ENCODE measurements at places on chromosomes 4 and X. TPM values are rescaled to one million over a fixed set of nuclear protein-coding genes. Genes with fewer than 3 reads are reported as not detected.
A peak's percentile ranks its signal among the peaks of the same experiment; 100 is the strongest.

KIF4A gene
- total RNA-seq, result 1.4 TPM

GAB3 gene
- total RNA-seq, result 16.0 TPM

DRD5 gene
- not detected for total RNA-seq

- no peak for DNase-seq
Measured at GRCh38 chr4:81905971-81906370, 434.3 kb upstream of the RASGEF1B start.

- peak; percentile 4 for DNase-seq
Measured at GRCh38 chr4:8835521-8836365, 35.9 kb downstream of the HMX1 start.

DNA sequence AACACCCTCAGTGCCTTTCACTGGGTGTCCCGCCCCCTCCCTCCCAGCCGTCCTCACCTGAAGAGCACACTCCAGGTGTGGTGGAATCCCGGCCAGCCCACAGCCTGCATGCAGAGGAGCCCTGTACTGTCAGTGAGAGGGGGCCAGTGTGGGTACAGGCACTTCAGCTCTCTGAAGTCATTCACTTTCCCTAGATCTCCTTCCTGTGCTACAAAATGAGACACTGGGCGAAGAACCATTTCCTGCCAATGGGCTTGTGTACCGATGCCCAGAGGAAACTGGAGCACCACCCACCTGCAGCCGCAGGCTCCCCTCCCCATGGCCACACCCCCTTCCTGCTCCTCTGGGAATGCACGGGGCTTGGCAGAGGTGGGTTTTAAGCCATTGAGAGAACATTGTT is 73.9 kb upstream of the C4orf50 start:
- DNase-seq, result no peak

DNA sequence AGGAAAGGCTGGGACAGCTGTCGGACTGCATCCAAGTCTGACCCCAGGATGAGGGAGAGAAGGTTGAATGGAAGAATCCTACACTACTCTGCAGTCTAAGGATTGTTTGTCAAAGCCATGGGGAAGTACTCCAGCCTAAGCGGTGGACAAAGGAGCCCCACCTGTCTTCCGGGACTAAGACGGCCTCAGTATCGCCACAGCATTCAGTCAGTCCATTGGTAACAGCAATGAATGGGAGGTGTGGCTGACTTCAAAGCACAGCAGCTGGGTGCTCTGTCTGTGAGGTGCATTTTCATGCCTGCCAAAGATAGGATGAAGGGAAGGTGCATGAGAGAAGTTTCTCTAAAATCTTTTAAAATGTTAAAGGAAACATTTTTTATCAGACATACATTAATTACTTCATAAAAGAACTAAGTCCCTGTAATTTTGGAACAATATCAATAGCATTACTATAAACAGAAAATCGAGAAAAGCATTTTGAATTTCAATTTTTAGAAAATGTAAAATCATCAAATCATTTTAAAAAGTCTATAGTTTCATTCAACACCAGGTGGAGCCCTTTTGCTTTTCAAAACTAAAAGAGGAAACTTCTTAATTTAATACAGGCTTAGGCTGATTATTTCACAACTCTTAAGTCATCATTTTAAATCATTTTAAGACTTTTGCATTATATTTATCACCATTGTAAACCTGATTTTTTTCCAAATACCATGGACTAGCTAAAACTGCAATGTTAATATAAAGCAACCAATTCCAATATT is 27.6 kb upstream of the INTU start:
- no peak for DNase-seq

All from upper lobe of left lung (tissue), 6 donors.